ENCODE measurements at places on chromosomes 2 and 18.

DNA sequence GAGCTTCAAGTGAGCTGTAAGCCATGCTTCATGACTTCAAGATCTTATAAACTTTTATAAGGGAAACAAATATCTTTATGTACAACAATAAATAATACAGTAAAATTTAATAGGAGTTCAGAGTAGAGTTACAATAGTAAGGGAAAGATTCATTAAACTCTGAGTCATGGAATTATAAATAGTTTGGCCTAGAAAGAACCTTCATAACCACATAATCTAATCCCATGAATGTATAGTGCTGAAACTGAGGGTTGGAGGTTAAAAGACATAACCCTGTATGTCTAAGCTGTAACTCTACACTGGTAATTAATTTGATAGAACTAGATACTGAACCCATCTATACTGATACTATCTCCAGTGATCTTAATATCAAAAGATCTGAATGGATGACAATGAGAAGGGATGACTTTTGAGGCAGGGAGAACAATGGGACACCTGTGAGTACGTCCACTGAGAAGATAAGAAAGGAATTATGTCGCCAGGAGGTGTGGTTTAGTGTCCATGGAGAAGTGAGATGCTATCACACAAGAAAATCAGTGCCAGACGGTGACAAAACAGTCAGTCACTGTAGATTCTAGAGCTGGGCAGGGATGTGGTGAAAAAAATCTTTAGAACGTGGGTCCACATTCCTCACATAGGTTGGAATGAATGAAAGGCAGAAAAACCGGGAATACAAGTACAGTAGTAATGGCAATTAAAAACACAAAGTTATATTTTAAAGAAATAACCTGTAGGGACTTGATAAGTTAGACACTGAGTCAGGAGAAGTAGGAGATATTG lies 1.1 kb downstream of the IL1F10 start:
- no peak for DNase-seq

GRCh38 chr2:106223347-106223746 lies 29.2 kb upstream of the UXS1 start:
- no peak for DNase-seq

GRCh38 chr2:198214114-198214596 lies 409.8 kb downstream of the PLCL1 start:
- no peak for DNase-seq

GRCh38 chr2:7838669-7839068 lies 843.2 kb upstream of the ID2 start:
- DNase-seq: no peak

GRCh38 chr2:43169987-43170386 lies 56.4 kb downstream of the ZFP36L2 start:
- no peak for DNase-seq

DNA sequence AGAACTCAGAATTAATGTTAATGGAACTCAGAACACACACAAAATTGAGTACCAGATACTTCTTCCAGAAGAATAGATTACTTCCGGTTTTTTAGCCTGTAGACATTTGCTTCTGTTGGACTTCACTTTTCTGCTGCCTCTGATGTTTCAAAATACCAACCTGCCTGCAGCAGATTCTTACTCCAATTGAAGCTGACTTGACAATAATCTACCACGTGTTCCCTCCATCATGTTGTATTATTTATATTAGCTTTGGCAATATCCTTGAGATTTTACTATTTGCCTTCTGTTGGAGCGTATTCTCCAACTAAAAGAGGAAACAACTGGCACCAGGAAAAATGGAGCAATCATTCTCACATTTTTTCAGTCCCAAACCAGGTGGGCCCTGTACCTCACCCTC lies 3.1 kb upstream of the GORASP2 start:
- no peak for DNase-seq

DNA sequence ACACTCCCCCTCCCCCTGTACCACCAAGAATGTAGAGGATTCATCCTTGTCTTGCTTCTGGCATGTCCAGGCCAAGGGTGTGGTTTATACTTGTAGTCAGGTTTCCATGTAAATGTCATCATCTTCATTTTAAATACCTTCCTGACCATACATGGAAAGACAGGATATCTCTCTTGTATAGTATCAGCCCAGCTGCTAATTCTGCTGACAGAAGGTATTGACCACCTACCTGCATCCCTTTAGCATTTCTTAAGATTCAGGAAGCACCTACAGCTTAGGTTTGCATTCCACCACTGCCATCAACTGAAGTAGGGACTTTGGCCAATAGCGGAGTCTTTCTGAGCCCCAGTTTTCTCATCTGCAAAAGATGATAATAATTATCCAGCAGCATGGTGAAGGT lies 22.9 kb upstream of the FSHR start:
- no peak for DNase-seq

- no peak for DNase-seq
Measured at GRCh38 chr2:179729966-179730365, 131.4 kb downstream of the ZNF385B start.

GRCh38 chr2:48098539-48098938 lies 192.2 kb upstream of the FBXO11 start:
- no peak for DNase-seq

DNA sequence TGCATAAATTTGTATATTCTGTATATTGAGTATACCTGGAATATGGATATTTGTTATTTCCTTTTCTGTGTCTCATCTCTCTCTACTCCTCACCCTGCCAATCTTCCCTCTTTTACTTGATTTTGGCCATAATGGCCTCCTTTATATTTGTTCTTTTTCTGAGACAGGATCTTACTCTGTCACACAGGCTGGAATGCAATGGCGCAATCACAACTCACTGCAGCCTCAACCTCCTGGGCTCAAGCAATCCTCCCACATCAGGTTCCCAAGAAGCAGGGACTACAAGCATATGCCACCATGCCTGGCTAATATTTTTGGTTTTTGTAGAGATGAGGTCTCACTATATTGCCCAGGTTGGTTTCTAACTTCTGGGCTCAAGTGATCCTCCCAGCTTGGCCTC lies 30.5 kb downstream of the PREPL start:
- DNase-seq: no peak

GRCh38 chr2:132562245-132562644 lies 107.8 kb downstream of the LYPD1 start:
- no peak for DNase-seq

GRCh38 chr2:175009917-175010621 lies 4.9 kb upstream of the CHN1 start:
- no peak for DNase-seq
